Tibial artery (tissue), 4 donors: ENCODE measurements at places on chromosomes 5 and 9.
A peak's percentile ranks its signal among the peaks of the same experiment; 100 is the strongest.

GRCh38 chr5:39670391-39670790, 245.6 kb upstream of the DAB2 start:
- no peaks in the 10 kb centered on the region for H3K36me3 ChIP-seq
- no peak for DNase-seq
- H3K4me1 ChIP-seq: no peaks in the 10 kb centered on the region
- H3K27me3 ChIP-seq: no peaks in the 10 kb centered on the region

GRCh38 chr9:134294153-134295071, 31.8 kb upstream of the RXRA start:
- H3K36me3 ChIP-seq: no peaks in the 10 kb centered on the region
- no peaks in the 10 kb centered on the region for H3K27me3 ChIP-seq
- H3K27ac ChIP-seq: no peak overlapping the region
- H3K4me3 ChIP-seq: peak overlapping the region; percentile 37
- DNase-seq: no peak

- H3K27ac ChIP-seq: no peak overlapping the region
- no peaks in the 10 kb centered on the region for H3K27me3 ChIP-seq
- peak overlapping the region; percentile 94 for H3K4me3 ChIP-seq
- peaks cover 3% of the 10 kb centered on the region for H3K4me1 ChIP-seq
- no peak for DNase-seq
- H3K36me3 ChIP-seq: no peaks in the 10 kb centered on the region
Measured at GRCh38 chr5:170860818-170861666, 776 bp upstream of the RANBP17 start.

- no peaks in the 10 kb centered on the region for H3K36me3 ChIP-seq
- DNase-seq: no peak
- H3K4me1 ChIP-seq: no peaks in the 10 kb centered on the region
- H3K27me3 ChIP-seq: no peaks in the 10 kb centered on the region
Measured at GRCh38 chr9:93297659-93298497, 113.9 kb downstream of the WNK2 start.
